ENCODE measurements at places on chromosomes 16 and 17.

- DNase-seq = no peak
These were observed 27.7 kb upstream of the BCO1 start for GRCh38 chr16:81210807-81211206.

DNA sequence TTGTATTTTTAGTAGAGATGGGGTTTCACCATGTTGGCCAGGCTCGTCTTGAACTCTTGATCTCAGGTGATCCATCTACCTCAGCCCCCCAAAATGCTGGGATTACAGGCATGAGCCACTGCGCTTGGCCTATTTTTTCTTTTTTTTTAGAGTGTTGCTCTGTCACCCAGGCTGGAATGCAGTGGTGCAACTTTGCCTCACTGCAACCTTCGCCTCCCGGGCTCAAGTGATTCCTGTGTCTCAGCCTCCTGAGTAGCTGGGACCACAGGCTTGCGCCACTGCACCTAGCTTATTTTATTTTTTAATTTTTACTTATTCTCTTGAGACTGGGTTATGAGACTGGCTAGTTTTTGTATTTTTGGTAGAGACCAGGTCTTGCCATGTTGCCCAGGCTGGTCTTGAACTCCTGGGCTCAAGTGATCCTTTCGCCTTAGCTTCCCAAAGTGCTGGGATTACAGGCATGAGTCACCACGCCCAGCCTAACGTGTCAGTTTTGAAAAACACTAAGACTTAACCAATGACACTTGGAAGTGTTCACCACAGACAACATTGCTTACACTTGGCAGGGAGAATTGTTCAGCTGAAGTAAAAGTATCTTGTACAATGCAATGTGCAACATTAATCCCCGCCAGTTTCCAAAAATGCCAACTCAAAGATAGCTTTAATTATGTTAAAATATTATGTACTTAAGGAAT is 26.9 kb downstream of the ATAD5 start:
- DNase-seq = no peak

DNA sequence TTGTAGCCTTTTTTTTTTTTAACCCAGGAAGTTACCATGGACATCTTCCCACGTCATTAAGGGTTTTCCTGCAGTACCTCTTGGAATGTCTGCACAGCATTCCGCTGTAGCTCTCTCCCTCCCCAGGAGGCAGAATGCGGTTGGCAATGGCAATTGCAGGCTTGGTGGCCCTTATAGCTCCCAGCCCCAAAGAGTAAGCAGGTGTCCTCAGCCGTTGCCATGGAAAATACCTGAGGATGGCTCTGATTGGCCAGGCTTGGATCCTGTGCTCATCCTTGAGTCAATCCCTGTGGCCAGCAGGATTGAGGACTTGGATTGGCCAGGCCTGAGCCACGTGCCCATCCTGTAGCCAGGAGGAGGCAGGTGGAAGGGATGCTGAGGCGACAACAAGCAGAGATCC is 15.5 kb upstream of the TIMP2 start:
- DNase-seq = peak; percentile 56

GRCh38 chr17:30274887-30275286 is 16.9 kb downstream of the BLMH start:
- no peak for DNase-seq

DNA sequence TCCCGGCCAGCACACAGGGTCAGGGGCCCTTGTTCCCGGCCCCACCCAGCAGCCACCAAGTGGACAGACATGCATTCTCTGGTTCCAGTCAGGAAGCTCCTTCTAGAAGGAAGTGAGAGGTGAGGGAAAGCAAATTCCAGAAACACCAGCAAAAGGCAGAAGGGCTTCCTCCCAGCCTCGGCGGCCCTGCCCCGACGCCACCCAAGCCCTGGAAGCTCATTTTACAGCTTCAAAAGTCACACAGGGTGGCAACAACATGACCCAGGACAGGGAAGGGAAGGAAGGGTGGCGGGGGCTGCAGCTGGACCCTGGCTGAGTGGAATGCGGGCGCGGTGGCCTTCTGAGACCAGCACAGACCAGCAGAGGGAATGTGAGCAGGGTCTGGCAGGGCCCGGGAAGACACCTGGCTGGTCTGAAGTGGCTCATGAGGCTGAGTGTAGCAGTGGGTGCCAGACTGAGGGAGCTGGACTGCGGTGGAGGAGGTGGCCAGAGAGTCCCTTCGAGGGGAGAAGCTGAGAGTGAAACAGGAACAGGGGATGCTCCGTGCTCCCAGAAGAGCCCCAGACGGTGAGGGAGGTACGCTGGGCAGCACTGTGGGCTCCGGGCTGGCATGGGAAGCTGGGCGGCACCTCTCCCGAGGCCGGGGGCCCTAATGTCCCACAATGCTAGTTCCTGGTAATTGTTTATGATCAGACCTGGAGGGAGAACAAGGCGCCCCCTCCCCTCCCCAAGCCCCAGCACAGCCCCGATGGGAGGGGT is 1.9 kb upstream of the UNC13D start:
- no peak for DNase-seq

DNA sequence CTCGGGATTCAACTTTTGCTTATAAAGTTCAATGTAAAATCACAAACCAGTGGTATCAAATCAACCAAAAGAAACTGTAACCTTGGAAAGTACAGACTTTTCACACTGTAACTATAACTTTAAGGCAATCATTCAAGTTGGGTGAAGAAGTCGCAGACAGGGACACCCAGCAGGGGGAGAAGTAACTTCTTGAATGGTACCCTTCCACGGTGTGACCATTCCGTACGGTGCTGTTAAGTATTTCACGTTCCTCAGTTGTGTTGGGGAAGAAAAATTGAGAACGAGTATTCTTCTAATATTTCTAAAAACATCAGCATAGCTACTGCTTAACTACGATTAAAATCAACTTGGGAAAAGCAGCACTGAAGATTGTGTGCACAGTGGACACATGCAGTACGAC is 55.8 kb downstream of the MYH10 start:
- no peak for DNase-seq

GRCh38 chr17:1908699-1909309 is 79.0 kb downstream of the RPA1 start:
- peak; percentile 74 for DNase-seq

DNA sequence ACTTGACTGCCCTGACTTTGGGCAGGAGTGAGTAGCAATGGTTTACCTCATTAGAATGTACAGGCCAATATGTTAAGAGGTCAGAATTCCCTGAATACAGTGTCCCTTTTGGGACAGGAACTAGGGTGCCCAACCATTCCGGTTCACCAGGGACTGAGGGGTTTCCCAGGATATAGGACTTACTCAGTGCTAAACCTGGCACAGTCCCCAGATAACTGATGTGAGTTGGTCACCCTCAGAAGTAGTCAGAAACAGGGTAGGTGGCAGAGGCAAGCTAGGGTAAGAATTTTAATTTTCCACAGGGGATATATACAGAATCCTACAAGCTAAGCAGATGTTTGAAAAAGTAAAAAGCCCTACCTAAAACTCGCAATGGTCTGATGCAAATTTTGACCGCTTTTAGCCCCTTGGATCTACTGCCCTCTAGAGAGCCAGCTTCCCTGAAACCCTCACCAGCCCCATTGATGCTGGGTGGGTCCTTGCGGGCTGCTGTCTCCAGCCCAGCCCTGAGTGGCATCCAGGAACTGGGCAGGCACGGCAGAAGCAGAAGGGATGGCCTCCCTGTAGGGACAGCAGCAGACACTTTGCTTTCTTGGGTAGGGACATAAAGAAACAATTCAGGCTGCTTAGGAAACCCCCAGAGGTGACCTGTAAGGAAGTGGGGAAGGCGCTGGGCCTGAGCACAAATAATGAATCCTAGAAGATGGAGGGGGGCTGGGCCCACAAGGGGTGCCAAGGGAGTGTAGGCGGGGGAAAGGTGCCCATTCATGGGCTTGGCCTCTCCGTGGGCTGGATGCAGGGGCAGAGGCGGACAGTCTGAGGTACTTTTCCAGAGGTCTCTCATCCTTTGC is 434.8 kb downstream of the SLC39A11 start:
- peak; percentile 13 for DNase-seq

DNA sequence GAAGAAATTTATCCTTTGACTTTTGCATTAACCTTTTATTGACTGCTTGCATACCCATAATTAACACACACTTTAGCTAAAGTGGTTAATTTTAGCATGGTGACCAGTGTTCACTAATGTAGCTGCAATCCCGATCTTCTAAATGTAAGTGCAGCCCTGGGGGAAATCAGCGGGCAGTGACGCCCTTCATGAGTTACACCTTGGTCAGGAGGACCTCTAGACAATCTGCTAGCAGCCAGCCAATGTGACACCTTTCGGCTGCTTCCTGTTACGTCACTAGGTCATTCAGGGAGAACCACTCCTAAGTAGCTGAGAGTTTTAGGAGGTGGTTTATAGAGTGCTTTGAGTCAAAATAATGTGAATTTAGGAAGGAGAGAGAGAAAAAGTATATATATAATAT is 180.5 kb downstream of the IRX3 start:
- DNase-seq = no peak

GRCh38 chr17:2936771-2937321 is 126.6 kb downstream of the OR1D5 start:
- no peak for DNase-seq

DNA sequence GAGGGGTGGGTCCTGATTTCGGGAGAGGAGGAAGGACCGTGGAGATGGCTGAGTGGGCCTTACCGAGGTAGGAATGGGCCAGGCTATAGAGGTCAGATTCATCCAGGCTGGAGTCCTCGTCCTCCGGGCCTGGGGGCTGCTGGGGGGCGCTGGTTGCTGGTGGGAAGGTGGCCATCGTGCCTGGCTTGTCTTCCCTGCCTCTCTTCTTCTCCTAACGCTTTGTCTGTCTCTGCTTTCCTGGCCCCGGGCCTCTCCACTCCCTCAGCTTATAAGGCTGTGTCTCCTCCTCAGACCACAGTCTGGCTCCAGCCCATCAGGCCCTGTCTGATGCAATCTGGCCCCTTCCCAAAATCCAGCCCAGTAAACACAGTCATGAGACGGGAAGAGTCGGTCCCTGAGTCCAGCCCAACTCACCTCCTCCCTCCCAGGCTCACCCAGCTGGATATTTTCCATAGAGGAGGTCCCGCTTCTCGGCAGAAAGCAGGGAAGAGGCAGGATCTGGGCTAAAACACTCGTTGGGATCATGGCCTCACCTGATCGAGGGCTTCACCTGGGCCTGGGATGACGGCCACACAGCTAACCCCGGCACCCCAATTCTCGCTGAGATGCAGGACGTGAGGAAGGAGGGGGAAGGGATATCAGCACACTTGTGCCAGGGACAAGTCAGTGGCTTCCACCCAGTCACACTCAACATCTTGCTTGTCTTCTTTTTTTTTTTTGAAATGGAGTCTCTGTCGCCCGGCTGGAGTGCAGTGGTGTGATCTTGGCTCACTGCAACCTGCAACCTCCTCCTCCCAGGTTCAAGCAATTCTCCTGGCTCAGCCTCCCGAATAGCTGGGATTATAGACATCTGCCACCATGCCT is at the start of gene NUPR1:
Gene NUPR1 (minus strand): TSS at position 242 of the 864 bp plus-strand sequence. CDS start 67 bp downstream, at position 175.
- DNase-seq = peak; percentile 91

DNA sequence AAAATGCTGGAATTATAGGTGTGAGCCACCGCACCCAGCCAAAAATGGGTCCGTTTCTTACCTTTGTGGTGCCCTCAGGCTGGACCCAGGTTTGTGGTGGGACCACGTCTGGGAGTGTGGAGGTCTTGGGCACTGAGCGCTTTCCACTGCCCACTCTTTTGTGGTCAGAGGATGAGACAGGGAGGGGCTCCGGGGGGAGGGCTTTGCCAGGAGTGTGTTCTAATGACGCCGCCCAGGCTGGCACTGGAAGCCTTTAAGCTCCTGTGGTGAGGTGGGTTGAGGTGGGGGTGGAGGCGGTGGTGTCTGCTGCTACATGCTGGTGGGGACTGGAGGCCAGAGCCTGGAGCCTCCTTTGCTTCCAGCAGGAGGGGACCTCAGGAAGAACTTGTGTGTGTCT is 12.8 kb upstream of the ADCY7 start:
- no peak for DNase-seq

DNA sequence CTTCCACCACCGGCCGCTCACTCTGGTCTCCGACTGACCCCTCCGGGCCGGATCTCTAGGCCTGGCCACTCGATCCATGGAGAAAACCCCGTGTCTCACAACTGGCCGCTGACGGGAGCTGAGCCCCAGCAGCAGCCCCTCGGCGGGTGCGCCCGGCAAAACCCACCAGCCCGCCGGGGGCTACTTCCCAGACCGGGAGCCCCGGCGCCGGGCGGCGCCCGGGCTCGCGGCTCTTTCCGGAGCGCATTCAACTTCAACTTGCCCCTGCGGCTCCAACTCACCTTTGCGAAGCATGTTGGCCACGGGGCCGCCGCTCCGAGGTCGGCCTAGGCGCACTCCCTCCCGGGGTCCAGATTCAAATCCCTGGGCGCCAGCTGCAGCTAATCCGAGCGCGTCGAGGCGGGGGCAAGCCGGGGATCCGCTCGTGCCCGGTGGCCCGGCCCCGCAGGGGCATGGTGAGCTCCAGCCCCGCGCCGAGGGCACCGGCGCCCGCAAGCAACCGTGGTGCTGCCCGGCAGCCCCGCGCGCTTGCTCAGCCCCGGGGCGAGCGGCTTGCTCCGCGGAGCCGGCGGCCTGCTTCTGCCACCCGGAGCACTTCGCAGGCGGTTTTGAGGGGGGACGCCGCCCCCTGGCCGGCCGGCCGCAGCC is 438 bp downstream of the RTN4RL1 start:
- DNase-seq = no peak

GRCh38 chr17:42010898-42011516 is 6.2 kb downstream of the DNAJC7 start:
- DNase-seq = no peak

GRCh38 chr16:56994311-56994710 is 5.0 kb downstream of the NLRC5 start:
- DNase-seq = no peak

DNA sequence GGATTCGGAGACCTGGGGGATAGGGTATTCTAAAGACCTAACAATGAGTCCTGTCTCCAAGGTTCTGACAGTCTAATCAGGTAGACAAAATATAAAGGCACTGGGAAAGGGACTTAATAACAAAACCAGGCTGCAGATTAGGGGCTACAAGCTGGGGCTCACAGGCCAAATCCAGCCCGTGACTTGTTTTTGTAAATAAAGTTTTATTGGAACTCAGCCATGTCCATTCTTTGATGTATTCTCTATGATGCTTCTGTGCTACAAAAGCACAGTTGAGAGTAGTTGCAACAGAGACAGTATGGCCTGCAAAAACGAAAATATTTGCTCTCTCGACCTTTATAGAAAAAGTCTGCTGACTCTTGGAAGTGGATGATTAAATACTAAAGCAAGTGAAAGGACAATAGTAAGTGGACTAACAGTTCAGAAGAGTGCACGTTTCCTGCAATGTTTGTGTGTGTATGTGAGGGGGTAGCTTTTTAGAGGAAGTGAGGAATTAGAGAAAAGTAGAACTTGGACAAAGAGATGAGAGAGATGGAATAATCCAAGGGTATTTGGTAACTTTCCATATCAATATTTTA is 115.4 kb upstream of the ZFHX3 start:
- DNase-seq = no peak

DNA sequence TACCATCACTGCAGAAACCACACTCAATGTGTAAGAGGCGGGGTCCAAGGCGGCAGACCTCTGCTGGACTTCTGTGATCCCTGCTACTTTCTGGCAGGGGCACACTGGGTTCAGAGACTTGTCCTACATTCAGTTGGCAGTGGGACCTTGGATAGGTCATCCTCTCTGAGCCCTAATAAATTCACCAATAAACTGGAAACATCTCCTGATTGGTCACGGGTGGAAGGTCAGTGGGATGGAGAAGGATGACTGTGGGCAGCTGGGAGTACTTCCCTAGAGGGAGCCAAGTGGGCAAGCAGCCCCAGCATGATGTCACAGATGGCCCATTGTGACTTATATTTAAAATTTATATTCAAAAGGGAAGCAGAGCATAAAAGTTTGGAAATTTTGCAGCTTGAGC is 49.7 kb downstream of the RNF112 start:
- no peak for DNase-seq

GRCh38 chr16:57906382-57907316 is 64.3 kb downstream of the CNGB1 start:
- DNase-seq = no peak
